ENCODE measurements at places on chromosomes 5 and 9.

DNA sequence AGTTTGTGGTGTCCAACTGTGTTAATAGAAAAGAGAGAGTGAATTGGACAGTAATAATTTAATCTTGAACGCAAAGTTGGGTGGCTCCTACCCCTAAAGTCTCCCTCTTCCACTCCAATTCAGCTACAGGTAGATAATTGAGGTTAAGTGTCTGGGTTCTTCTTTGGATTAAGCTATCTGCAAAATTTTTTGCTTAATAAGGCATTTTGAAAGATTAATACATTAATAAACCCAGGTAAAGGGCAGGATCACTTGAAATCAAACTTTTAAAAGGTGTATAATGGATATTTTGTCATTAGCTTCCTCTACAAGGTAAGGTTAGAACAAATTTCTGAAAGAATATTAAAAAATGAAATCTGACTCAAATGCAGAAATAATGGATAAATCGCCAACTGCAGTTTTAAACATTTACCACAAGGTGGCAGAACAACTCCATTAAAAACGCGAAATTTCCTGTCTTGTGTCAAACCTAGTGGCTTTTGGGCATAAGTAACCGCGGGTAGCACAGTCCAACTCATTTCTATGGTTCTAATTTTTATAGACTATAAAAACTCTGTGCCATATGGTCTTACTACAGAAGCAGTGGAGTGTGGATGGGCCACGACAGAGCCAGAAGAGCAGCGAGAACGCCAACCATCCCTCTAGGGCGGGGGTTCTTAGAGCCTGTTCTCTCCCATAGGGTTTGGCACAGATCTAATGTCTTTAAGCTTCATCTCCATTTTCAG lies 276.5 kb downstream of the ARHGEF28 start:
- DNase-seq, result peak; percentile 70

GRCh38 chr9:113343732-113344231 lies 3.7 kb upstream of the WDR31 start:
- peak; percentile 84 for DNase-seq

DNA sequence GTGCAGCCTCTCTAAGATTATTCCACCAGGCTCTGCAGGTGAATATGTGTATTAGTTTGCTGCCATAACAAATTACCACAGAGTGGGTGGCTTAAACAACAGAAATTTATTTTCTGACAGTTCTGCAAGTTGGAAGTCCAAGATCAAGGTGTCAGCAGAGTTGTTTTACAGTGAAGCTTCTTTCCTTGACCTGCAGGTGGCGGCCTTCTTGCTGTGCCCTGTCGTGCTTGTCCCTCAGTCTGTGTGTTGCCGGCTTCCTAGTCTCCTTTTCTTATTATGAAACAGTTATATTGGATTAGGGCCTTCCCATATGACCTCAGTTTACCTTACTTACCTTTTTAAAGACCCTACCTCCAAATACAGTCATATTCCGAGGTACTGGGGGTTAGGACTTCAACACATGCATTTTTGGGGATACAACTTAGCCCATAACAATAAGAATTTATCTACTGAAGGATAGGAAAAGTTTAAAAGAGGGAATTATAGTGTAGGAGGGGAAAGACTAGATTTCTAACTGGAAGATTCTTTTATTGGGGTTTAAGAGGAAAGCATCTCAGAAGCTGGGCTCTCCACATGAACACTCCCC lies 97.4 kb downstream of the OSTF1 start:
- peak; percentile 38 for DNase-seq

GRCh38 chr9:98539954-98540353 lies 168.8 kb downstream of the GABBR2 start:
- DNase-seq, result peak; percentile 86

All from suppressor macrophage (primary cell).